Omental fat pad (tissue), 4 donors: ENCODE measurements at places on chromosomes 16 and 17.

DNA sequence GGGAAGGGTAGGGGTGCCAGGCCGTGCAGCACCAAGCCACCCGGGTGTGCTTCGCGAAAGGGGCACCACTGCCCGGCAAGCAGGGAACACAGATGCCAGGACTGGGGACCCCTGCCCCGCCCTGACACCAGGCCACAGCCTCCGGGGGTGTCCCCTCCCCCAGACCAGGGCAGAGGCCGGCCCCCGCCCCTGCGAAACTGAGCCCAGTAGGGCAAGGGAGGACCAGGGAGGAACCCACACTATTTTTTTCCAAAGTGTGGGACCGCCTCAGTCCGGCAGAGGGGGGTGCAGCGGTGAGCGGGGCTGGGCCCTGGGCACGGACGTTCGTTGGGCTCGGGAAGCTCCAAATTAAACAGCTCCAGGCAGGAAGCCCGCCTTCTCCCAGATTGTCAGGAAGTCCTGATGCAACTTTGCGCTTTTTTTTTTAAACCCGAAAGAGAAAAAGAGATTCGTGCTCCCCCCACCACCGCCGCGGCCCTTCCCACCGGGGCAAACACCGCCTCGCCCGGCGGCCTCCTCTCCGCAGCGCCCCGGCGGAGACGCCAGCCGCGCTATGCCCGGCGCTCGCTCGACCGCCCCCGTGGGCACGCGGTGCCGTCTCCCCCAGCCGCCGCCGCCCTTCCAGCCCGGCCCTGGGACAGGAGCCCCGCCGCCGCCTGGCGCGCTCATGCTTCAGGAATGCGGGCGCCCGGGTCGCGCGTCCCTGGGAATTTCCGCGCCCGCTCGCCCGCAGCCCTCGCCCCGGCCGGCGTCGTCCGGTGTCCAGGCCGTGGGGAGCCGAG, 755 bp downstream of the PIEZO1 start:
- no peak for DNase-seq

DNA sequence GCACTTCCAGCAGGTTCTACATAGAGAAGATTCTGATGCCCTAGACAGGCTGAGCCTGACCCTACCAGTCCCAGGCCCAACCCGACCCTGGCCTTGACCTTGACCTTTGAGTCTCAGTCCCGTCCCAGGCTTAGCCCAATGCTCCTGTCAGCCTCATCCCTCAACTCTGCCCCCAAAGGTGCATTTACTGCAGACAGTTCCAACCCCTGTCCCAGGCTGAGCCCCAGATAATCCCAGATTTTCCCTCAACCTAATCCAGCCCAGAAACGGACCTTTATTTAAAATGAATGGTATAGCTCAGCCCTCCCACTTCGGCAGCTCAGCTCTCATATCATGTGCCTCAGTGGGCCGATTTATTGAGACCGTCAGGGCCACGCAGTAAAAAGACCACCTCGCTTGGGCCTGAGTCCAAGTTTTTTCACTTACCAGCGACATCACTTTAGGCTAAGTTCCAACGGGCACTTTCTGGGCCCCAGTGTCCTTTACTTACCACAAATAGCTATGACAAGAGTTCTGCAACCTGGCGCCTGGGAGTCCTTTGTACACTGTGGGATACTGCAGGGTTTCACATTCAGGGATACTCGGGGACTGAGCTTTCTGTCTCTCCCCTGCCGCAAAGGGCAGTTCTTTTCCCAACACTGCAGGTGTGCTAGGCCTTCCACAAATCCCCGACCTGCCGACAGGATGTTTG, 89.5 kb downstream of the WSCD1 start:
- DNase-seq, result no peak

DNA sequence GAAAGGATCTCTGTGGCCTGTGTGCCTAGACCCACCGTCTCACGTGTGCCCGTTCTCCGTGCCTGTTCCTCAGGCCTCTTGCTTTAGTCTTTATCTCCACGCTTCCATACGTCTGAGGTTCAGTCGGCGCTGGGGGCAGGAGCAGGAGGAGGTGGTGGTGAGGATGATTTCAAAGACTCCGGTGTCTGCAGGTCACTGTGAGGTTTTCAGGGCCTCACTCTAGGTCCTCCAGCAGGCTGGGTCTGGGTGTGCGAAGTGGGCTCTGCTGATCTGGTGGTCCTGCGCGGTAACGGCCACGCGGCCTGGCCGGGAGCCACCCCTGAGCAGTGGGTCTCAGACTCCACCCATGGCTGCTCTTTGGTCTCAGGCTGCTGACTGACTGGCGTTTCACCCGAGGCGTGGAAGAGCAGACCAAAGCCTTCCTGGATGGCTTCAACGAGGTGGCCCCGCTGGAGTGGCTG, 14.4 kb upstream of the CLEC18A start:
- no peak for DNase-seq

DNA sequence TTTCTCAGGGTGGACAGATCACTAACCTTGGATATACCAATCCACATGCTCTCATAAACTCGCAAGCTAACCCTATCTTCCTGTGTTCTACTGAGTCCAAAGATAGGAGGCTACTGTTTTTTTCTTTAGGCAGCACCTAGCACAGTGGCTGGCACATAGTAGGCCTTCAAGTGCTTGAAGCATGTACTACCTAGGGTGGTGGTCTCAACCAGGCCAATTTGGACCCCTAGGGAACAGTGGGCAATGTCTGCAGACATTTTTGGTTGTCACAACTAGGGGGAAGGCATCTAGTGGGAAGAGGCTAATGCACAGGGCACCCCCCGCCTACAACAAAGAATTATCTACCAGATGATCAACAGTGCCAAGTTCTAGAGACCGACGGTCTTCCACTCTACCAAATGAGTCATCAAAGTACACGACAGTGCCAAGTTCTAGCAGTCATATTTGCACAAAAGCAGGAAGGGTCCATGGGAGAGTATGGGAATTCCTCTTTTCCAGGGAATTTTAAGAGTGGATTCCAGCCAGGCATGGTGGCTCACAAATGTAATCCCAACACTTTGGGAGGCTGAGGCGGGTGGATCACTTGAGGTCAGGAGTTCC, 390.3 kb downstream of the SLC39A11 start:
- DNase-seq, result no peak

DNA sequence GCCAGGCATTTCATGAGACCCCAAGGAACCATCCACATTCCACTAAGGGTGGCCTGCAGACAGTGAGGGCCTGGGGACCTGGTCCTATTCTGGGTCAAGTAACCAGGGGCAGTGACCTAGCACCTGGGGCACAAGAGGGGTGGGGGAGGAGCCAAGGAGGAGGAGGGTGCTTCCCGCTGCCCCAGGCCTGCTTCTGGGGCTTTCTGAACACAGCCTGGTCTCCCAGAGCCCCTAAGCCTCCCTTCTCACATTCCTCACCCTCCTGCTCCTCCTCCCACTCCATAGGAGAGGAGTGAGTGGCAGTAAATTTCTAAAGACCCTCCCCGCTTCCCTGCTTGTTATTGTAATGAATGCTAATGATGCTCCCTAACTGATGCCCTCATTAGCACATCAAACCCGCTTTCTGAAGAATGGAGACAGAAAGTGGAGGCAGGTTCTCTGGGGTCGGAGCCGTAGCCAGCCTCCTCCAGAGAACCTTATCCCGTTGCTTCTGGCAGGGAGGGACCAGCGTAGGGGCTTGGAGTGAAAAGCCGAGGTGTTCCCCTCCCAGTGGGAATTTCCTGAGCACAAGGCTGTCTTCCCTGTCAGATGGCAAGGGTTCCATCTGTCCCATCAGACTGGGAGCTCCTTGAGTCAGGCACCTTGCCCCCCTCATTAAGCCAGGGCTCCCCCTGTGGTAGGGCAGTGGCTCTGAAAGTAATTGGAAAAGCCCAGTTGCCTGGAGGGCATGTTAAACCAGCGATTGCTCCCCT, 3.7 kb upstream of the SRCIN1 start:
- no peak for DNase-seq

DNA sequence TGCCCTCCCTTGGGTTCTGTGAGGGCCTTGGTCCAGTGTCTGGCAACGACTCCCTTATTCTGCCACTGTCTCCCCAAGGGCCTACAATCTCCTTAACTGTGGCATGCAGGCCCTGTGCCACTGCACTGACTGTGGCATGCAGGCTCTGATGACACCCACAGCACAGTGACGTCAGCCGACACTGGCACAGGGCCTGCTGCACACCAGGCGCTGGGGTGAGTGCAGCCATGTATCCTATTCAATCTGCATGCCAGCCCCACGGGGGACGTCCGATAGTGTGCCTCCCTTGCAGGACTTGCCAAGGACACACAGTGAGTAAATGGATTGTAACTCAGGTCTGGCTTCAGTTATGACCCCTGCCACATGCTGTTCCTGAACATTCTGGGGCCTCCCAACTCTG, 39.8 kb upstream of the RASD1 start:
- no peak for DNase-seq

DNA sequence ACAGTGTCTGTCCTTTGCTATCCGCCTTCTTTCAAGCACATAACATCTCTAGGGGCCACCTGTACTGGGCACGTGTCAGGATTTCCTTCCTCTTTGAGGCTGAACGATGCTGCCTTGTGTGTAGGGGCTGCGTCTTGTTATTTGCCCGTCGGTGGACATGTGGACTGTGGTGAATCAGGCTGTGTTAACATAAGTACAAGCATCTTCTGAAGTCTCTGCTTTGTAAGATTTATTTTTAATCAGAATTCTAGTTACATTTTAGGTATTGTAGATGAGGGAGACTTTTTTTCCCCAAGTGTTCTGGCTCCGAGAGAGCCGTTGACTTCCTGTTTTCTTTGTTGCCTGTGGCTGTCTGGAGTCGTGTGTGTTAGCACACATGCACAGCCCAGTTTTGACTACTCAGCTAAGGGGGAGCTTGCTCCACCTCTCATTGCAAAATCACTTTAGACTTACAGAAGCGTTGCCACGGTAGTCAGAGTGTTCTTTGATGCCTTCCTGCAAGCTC, 26.1 kb downstream of the SPG7 start:
- no peak for DNase-seq

DNA sequence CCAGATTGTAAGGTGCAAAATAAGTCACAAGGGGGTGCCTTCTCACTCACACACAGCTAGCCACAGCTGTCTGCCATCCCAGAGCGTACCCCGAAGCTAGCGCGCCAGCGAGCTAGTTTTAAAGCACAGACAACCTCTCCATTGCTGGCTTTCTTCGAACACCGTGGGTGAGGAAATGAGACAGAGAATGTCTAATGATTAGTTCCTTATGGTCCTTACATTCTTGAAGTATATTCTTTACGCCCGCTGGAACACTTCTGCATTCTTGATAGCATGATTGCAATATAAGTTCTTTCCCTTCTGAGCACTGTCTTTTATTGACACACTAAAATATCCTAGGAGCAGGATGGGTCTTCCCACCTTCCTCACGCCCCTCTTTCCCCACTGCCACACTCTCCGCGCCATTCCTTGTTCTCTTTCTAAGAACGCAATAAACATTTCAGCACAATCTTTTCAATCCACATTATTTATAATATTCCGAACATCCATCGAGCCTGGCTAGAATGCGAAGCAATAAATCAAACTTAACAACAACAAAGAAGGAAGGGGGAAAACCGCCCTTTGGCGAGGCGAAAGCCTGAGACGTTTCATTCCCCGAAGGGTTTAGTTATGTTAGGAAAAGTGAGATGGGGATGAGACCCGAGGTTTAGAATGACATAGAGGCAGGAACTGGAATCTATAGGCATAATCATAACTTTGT, 251.3 kb downstream of the NTN1 start:
- no peak for DNase-seq

DNA sequence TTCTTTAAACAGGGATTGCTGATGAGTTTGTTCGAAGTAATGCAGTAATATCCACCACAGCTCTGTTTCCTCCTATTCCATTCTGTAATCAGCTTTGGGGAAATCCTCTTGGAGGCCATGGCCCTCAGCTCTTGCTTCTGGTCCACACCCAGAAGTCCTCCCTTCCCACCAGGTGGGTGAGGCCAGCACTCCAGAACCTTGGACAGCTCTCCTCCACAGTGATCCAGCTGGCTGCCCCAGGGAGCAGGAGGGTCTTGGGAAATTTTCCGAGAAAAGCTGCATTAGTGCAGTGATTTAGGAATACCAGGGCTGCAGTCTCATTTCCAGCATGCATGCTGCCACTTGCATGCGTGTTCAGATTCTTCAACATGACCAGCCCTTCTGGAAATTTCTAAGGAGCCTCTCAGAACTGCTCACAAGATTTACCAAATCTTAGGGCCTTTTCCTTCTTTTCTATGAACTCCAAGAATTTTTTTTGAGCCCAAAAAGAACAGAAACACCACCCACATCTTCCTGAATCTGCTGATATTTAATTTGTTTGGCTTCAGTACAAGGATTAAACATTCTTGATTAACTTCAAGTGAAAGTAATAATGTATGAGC, 4.2 kb downstream of the SMPD3 start:
- DNase-seq, result no peak

- DNase-seq, result no peak
Observed at GRCh38 chr16:20391045-20391444, 13.5 kb downstream of the PDILT start.

DNA sequence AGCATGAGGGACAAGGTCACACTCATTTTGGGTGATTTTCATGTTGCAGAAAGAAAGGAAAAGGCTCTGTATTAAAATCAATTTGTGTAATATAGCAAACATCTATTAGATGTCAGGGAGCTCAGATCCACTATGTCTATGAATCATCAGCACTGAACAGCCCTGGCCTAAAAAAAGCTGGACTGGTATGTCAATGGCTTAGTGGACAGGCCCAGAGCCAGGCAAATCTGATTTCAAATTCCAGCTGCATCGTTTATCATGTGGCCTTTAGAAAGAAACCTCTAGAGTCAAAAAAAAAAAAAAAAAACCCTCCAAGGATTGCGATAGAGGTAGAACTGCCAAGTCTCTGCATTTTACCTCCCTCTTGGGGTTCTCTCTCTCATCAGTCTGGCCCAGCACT, 5.4 kb downstream of the GAS7 start:
- no peak for DNase-seq

DNA sequence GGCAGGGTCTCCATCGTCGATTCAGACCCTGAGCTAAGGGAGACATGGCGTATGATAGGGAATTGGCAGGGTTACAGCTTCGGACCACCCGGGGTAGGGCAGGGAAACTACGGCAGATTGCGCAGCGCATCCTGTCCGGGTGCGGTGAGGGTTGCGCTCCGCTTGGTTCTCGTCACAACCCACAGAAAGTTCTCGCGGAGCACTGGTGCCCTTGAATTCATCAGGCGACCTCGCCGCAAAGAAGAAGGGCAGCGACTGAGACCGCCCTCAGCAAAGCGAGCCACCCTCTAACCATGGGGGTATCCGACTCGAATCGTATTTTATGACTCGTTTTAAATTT, 1.2 kb downstream of the HS3ST3B1 start:
- no peak for DNase-seq

DNA sequence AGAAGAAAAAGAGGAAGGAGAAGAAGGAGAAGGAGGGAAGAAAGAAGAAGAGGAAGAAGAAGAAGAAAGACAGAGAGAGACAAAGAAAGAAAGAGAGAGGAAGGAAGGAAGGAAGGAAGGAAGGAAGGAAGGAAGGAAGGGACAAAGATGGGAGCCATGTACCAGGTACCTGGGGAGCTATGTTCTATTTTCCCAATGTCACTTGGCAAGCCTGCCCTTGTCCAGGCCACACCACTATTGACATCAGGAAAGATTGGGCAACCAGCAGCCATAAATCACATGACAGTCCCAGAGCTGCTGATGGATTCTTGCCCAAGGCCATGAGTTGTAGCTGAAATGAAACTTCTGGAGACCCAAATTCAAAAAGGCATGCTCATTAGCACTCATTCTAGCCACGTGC, 2.7 kb upstream of the CES1 start:
- DNase-seq, result no peak

- DNase-seq, result no peak
Observed at GRCh38 chr16:68973611-68974120, 130.3 kb downstream of the TANGO6 start.

- no peak for DNase-seq
Observed at GRCh38 chr16:77444147-77444460, 9.3 kb upstream of the ADAMTS18 start.
